GM12878 (cell line): ENCODE measurements at places on chromosomes 5 and 9.

DNA sequence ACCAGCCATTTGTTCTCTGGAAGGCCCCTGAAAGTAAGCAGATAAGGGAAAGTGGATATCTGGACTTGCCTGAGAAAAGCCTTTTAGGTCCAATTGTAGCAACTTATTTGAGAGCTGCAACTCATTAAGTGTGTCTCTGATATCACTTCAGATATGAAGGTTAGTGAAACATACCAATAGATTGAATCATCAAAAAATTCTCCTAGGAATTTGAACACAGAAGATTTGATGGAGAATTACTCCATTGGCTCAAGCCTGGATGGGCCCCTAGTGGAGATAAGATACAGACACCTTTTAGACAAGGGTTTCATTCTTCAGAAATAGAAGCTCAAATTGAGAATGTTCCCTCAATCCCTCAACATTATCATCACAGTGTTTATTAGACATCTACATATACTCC lies 356.7 kb downstream of the NDUFS4 start:
- no peak for DNase-seq

DNA sequence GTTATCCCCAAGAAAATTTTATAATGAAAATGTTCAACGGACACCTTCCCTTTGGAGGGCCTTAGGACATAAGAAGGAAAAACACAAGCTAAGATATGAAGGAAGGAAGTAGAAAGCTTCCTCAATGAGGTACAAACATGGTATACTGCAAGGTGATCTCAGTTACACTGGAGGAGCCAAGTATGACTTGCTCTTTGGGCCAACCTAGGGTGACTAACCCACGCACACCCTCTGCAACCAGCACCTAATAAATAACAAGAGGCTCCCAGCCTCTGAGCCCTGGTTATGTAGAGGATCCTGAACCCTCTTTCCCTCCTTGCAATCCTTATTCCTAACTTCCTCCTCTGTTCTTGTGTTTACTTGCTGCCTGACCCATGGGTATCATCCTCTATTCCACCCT lies 38.3 kb upstream of the KCNV2 start:
- no peak for DNase-seq

- DNase-seq: no peak
Measured at GRCh38 chr9:87592554-87593358, 95.1 kb downstream of the DAPK1 start.

DNA sequence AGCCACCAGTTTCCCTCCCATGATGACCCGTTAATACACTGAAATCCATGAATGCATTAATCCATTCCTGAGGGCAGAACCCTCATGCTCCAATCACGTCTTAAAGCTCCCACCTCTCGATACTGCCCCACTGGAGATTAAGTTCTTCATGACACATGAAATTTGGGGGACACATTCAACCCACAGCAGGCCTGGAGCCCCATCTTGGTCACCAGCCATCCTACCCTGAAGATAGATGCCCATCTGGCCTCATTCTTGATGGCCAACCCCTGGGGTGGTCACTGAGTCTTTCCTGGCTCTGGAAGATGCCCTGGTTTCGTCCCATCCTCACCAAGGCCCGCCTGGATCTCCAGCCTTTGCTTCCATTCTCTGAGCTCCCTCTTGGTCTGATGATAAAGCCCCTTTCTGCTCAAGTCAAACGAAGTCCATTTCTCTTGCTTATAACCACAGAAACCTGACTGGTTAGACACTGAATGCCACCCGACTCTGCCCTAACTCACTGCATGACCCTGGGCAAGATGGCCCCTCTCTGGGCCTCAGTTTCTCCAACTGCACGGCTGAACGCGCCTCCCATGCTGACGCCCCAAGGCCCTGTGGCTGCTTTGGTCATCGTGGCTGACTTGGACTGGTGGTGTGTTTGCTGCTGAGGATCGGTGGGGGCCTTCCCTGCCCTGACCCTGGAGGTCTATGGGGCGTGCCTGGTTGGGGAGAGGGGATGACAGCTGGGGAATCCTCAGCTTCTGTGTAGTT lies 138.4 kb upstream of the IER5L start:
- DNase-seq: no peak

DNA sequence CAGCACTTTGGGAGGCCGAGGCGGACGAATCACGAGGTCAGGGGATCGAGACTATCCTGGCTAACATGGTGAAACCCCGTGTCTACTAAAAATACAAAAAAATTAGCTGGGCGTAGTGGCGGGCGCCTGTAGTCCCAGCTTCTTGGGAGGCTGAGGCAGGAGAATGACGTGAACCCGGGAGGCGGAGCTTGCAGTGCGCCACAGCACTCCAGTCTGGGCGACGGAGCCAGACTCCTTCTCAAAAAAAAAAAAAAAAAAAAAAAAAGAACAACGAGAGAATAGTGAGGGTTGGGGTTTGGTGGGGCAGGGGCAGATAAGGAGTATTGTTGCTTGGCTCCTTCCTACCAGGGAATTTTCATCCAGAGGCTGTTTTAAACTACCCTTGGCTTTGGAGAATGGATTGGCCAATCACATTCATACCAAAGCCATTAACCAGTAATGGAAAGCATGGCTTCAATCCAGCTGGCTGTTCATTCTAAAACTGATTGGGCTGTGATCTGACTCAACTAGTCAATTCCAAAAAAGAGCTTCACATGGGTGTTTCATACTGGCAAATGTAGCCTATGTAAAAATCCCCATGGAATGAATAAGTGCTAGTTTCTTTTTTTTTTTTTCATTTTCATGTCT lies 64.4 kb downstream of the PLCXD3 start:
- DNase-seq: no peak

- DNase-seq: no peak
Measured at GRCh38 chr5:72464071-72464470, 43.1 kb downstream of the ZNF366 start.

DNA sequence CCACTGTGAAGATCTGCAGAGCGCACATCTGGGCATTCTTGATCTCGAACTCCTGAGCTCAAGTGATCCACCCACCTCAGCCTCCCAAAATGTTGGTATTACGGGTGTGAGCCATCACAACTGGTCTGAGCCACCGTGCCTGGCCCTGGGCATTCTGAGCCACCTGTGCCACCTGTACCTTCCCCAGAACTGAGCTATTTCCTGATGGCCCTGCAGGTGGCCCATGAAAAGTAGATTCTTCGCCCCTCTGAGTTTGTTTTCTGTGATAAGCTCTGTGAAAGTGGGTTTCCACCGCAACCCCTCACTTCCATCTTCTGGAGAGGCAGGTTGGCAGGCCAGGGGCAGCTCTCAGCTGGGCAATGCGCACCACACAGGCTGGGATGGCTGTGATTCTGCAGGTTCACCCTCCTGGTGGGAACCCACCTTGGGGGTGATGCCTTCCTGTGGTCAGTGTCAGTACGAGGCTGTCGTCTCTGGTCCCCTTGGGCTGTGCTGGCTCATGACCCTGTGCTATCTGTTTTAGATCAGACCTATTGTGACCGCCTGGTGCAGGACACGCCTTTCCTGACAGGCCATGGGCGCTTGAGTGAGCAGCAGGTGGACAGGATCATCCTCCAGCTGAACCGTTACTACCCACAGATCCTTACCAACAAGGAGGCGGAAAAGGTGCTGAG lies 11.3 kb downstream of the CARD19 start:
- DNase-seq: no peak

DNA sequence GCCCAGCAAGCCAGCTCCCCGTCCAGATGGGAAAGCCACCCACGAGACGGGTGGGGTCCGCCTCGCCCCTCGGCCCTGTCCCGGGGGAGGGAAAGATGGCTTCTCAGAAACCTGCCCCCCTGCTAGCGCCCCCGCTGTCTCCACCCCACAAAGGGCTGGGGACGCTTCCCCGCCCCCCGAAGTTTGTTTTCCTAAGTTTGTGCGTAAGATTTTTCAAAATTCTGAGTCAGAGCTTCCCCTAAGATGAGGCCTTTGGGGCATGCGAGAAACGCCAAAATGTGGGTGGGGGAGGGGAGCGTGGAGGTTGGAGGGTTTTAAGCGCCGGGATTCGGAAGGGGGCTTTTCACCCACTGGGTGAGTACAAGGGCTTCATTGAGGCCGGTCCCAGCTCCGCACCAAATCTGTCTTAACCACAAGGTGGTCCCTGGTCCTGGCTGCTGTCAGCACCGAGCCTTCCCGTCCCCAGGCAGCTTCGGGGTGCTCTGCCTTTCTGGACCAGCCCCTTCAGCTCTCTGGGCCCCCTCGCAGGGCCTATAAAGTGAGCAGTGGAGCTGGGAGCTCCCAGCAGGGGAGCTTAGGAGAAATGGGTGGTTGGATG lies 32.3 kb downstream of the PRRX2 start:
- no peak for DNase-seq

- DNase-seq: no peak
Measured at GRCh38 chr5:149988126-149988525, 12.3 kb downstream of the TIGD6 start.

DNA sequence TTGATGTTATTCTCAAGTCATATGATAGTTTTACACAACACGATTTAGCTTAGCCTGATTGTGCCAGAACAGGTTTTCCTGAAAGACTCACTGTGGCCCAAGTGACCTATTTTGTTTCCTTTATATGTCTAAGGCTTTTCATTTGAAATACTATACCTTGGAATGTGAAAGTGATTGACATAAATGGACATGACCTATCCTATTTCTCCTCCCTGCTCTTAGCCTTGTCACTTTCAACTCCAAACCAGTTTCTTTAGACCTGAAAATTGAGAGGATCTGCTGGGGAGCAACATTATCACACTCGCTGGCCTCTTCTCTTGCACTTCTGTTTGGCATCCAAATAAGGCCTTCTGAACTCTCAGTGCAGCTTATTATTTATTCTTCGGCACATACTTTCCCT lies 496.8 kb downstream of the MAT2B start:
- DNase-seq: no peak

DNA sequence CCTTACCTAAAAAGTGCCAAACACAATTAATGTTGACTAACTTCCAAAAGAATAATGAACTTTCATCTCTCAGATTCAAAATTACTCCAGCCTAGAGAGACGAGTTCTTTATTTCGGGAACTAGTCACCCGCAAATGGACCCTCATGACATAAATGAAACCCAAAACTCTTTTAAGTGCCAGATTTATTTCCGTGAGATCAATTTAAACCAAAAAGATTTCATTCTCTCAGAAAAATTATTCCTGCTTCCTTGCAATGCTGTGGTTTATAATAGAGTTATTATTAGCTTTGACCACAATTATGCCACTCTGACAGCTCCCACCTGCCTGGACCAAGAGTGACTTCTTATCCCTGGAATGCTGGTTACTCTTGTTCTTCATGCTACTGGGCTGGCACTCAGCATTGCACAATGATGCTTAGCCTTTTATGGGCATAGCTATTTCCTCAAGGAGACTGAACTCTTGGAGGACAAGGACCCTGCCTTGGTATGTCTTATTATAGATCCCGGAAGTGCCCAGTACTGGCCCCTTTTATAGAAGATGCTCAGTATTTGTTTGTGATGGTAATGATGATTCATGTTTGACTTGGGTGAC lies 183.5 kb downstream of the SNX18 start:
- DNase-seq: no peak

GRCh38 chr9:20256284-20256948 lies 365.9 kb downstream of the MLLT3 start:
- DNase-seq: no peak

GRCh38 chr5:171986772-171987171 lies 19.7 kb downstream of the FBXW11 start:
- DNase-seq: no peak

DNA sequence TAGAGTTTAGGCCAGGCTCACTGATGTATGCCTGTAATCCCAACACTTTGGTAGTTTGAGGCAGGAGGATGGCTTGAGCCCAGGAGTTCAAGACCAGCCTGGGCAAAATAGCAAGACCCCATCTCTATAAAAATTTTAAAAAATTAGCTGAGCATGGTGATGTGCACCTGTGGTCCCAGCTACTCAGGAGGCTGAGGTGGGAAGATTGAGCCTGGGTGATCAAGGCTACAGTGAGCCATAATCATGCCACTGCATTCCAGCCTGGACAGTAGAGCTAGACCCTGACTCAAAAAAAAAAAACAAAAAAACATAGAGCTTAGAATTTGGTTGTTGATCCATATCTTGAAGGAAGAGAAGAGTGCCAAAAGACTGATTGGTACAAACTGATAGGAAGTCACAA lies 14.7 kb upstream of the CDK7 start:
- DNase-seq: no peak

GRCh38 chr5:149792540-149793255 lies 62.6 kb downstream of the PPARGC1B start:
- DNase-seq: no peak

DNA sequence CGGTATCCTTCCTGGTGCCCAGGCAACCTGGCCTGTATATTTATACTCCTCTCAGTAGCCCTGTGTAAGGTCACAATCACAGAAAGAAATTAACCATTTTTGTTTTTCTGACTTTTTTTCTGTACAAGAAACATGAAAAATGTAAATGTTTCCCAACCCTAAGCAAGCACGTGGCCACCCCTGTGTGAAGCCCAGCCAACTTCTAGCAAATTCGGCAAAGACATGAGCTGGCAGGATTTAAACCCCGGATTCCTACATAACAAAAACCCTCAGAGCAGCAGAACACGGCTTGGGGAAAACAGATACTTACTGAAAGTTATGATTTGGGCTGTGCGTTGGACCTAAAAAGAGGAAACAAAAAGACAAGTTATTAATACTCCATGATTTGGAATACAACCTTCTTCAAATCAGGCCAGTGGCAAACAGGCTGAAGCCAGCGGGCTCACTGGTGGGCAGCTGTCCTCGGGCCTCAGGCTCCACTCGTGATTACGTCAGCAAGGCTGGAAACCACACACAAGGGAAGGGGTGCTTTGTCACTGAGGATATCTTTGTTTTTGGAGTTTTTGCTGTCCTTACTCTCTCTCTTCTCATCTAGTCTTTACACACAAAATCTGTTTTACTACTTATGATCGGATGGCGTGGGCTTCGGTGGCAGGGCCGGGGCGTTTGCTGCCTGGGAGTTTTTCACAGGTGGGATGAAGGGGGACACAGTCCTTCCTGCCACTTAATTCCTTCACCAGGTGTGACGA lies 194.1 kb downstream of the ROR2 start:
- no peak for DNase-seq

- DNase-seq: no peak
Measured at GRCh38 chr9:121773286-121773953, 122.0 kb downstream of the DAB2IP start.

DNA sequence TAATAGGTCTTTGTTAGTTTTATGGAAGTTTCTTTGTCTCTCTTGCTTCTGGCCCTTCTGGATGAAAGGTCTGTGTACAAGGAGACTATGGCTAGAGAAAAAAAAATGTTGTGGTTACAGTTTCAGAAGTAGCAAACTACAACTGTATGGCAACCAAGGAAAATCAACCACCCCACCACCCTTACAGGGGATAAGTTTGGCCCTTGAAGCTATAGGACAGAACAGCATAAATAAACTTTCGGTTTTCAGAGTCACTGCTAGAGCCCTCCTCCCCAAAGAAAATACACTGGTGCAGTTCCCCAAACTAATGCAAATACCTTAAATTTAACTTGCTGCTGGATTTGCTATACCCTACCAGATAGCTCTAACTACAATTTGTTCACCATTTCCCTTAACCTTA lies 1216.7 kb downstream of the EFNA5 start:
- DNase-seq: no peak

- DNase-seq: no peak
Measured at GRCh38 chr9:125375820-125376219, 114.2 kb downstream of the GAPVD1 start.
